Substantia nigra (tissue), 51 donors: ENCODE measurements at places on chromosomes 16 and 17.

- no peak for DNase-seq
These were observed 20.1 kb upstream of the HYDIN start for GRCh38 chr16:71250461-71251235.

DNA sequence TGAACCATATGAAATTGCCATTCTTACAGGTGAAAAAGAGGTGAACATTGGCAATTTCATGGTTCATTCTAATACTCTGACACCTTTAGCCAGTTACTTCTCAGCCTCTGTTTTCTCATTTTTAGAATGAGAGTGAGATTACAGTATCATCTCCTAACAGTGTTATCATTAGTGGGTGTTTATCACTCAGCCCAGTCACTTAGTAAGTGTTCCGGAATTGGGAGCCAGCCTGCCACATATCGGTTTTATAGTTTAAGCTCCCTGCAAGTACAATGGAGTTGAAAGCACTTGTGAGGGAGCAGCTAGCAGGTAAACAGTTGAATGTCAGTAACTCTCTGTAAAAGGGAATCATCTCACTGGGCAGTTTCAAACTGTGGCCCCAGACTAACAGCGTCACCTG, 583.1 kb upstream of the HSBP1 start:
- DNase-seq, result no peak

GRCh38 chr16:30602616-30603277, 7.4 kb downstream of the ZNF689 start:
- no peak for DNase-seq

DNA sequence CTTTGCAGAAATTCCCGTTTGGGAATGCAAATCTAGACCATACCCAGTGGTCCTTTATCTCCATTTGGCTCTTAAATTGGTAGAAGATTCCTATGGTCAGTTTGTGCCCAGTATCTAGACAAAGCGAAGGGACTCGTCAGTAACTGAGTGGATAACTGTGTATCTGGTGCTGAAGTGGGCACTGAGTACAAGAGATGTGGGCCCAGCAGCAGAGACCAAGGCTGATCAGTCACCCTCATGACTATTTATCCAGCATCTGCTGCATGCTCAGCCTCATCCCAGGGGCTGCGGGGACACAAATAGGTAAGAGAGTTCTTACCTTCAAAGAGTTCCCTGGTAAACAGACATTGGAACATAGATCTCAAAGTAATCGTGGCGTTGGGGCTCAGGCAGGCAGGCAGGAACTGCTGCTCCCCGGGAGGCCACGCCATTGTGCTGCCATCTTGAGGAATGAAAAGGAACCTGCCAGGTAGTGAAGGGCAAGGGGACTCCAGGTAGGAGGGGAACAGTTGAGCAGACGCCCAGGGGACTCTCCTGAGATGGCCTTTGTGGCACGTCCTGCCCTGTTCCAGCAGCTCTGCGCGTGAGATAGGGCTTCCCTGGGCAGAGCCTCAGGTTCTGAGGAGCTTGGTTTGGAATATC, 10.3 kb downstream of the NT5M start:
- DNase-seq, result no peak

DNA sequence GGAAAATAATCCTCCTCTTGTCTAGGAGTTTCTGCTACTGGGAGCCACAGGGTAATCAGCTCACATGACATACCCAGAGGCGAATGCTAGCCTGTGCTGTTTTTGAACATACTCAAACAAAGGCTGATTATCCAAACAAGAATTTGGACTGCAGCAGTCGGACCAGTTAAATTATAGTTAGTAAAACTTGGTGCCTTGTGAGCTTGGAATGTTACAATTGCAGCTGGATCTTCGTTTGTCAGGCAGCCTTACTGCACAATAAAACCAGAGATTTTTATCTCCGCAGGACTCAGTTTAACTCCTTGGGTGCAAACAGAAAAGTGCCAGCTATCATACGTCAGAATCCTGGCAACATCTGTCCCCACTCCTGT, 163.8 kb upstream of the TBX2 start:
- peak; percentile 12 for DNase-seq

GRCh38 chr16:2955438-2955778, 8.7 kb upstream of the KREMEN2 start:
- no peak for DNase-seq

DNA sequence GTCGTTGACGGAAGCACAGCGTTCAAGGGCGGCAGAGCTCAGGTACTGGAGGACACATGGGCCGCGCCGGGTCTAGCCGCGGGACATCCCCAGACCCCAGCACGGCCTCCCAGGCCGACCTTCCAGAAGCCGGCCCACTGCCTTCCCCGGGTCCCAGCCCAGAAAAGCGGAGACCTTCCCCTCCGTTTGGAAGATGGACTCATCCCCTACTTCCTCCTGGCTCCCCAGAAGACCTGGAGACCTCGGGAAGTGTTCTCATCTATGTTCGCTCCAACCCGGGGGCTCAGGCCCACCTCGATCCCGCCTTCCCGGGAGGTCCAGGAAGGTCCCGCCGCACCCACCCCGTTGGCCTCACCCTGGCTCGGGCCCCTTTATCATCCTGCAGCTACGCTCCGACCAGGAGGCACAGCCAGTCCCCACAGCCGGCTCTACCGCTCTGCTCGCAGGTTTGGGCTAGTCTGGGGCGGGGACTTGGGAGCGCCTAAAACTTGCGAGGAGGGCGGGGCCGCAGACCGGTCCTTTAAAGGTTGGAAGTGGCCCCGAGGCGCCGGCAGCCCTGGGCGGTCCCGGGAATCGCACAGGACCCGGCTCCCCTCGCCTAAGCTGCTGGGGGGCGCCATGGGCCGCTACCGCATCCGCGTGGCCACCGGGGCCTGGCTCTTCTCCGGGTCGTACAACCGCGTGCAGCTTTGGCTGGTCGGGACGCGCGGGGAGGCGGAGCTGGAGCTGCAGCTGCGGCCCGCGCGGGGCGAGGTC, at the start of gene ALOX12:
TSS of gene ALOX12 (plus strand) at position 550 of the 756 bp plus-strand sequence. CDS start at position 619, 69 bp downstream.
- DNase-seq, result no peak

GRCh38 chr17:61486135-61487120, 34.2 kb downstream of the TBX4 start:
- DNase-seq, result no peak

- DNase-seq, result no peak
These were observed 1.4 kb upstream of the LLGL1 start for GRCh38 chr17:18224053-18224386.

DNA sequence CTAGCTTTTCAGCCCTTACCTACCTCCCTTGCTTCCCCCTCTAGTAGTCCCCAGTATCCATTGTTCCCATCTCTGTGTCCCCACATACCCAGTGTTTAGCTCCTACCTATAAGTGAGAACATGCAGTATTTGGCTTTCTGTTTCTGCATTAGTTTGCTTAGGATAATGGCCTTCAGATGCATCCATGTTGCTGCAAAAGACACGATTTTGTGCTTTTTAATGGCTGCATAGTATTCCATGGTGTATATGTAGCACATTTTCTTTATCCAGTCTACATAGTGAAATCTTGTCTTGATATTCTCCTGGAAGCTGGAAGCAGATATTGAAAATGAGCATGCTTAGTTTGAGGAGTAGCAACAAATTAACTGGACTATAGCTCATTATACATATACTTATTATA, 45.7 kb upstream of the TANC2 start:
- no peak for DNase-seq

DNA sequence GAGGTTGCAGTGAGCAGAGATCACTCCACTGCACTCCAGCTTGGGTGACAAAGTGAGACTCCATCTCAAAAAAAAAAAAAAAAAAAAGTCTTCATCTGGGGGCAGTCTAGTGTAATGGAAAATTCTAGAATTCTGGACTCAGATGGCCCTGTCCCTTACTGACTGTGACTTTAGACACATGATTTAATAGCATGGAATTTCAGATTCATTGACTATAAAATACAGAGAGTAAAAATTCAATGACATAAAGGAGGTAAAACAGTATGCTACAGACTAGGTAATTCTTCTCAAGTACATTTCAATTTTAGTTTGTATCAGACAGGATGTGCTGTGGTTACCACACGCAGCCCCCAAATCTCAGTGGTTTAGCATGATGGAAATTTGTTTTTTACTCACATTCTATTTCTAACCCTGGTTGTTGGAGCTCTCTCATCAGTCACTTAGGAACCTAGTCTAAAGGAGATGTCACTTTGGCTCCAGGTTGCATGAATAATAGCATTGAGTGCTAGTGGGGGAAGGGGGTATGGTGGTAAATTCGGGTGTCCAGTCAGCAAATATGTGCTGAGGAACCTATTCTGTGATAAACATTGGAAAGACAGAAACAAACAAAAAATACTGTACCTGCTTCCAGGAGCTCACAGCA, 444.0 kb downstream of the XYLT1 start:
- DNase-seq, result no peak

DNA sequence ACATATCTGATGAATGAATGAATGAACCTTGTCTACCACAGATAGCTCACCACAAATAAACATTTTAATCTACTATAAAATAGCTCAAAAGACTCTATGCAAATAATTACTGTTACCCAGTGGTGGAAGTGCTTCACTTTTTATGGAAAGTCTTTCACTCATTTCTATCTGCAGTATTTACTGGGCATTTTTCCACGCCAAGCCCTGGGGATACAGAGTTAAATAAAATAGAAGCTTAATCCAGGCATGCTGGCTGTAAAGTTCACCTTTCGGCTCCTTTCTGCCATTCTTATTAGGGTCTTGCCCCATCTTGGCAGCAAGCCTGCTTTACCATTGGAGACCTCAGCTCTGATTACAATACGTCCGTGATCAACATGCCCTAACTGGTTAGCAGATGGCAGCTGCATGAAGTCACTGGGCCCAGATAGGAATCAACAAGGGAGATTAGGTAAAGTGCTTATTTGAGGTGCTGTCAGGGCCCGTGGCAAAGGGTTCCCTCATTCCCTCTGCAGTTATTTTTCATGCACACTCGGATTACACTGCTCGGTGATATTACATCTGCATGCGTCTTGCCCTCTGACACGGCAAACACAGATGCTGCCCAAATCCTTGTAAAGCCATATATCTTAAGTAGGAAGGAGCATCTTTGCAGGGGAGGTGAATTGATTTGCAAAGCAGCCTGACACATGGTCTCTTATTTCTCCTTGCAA, 648.9 kb downstream of the WWOX start:
- no peak for DNase-seq

GRCh38 chr16:70481929-70482536, 27.6 kb downstream of the FCSK start:
- no peak for DNase-seq

- no peak for DNase-seq
These were observed 18.1 kb downstream of the RHBDL3 start for GRCh38 chr17:32283745-32284201.

DNA sequence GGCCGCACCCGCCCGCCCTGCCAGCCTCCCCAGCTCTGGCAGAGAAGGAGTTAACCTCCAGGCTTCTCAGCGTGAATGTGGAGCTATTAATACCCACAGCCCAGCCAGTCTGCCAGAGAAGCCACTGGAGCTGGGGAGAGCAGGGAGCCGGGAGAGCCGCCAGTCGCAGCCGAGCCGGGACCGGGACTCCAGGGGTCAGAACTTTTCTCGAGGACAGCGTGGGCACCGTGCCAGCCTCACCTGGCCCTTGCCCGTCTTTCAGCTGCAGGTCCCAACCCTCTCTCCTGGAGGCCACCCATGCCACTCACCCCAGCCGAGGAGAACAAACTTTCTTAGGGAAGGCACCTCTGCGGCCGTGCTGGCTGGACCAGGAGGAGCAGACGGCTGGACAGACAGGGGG, 33.8 kb upstream of the SBK1 start:
- no peak for DNase-seq

DNA sequence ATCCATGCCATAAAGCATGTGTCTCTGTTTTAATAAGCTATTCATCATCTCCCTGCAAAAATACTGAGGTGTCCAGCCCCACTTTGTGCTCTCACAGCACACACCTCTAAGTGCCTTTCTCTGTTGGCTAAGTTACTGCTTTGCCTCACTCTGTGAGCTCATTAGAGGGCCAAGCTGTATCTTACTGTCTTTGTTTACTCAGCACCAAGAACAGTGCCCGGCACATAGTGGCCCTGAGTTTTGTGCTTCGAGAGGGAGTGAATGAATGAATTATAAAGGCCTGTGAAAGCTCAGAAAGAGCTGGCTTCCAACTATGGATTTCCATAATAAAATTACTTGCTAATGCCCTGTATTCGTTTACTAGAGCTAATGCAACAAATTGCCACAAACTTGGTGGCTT, 50.2 kb upstream of the NOG start:
- no peak for DNase-seq

DNA sequence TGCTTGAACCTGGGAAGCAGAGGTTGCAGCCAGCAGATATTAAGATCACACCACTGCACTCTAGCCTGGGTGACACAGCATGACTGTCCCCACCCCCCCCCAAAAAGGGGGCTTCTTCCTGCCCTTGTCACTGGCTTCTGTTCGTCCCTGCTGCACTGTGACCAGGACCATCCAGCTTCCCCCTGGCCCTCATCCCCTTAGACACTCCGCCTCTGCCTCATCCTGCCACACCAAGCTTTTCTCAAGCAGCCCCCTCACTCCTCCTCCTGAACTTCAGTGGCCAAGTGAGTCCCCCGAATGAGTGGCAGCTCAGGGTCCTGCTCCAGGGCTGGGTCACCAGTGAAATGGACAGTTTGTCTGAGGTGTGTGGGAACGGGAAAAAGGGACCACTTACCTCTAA, 177.3 kb downstream of the CPPED1 start:
- DNase-seq, result no peak

DNA sequence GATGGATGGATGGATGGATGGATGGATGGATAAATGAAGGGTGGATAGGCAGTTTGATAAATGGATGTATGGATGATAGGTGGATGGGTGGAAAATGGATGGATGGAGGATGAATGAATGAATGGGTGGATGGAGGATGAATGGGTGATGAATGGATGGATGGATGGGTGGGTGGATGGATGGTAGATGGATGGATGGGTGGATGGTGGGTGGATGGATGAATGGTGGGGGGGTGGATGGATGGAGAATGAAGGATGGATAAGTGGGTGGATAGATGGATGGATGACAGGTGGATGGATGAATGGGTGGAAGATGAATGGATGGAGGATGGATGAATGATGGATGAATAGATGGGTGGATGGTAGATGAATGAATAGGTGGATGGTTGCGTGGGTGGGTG, 70.1 kb upstream of the BCO1 start:
- no peak for DNase-seq

DNA sequence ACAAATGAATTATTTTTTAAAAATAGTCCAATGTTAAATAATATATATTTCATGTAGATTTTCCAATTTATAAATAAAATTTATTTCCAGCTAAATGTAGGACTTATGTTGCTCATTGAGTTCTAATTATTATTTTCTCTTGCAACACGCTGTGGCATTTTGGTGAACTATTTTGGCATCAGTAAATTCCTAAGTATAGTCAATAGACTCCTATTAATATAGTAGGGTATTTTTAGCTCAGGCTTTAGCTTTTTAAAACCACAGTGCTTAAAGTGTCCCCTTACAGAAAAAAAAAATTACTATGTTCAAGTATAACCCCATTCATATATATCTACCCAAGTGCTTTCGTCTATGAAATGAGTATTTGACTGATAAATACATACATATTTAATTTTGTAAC, 919.2 kb upstream of the SOX9 start:
- DNase-seq, result no peak

- DNase-seq, result no peak
These were observed at the start of gene TMED6 for GRCh38 chr16:69351309-69352027. Gene TMED6, minus strand, starts transcription at chr16:69351786. Its CDS starts 33 bp downstream, at chr16:69351753.

- peak; percentile 18 for DNase-seq
These were observed 3.8 kb upstream of the TAC4 start for GRCh38 chr17:49851387-49852291.
